ENCODE measurements at places on chromosomes 2 and 18.
A peak's percentile ranks its signal among the peaks of the same experiment; 100 is the strongest.

DNA sequence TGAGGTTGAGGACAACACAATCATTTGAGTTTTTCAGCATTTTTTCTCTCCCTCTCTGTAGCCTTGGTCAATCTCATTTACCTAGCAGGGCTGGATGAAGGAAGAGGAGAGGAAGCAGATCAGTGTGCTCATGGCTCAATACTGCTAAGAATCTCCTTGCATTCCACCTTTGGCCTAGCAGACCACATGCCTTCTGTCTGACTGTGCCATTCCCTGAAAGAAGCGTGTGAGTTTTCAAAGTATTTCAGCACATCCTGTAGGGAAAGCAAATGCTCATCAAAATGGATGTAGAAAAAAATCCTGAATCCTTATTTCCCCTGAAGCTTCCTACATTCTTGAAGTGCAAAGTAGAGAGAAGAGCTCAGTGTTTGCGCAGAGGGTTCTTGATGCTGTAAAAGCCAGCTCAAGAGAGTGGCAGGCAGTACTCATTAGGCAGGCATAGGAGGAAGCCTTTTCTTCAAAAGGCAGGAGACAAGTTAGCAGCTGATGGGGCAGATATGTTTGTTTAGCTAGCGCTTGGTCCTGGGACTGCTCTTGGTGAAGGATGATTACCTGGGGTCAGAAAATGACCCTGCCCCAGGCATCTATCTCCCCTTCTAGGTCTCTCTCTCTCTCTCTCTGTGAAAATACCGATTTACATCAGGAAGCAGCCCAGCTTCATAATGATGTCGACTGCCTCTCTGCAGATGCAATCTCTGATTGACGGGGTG is 14.4 kb upstream of the PIK3C3 start:
- DNase-seq = no peak

GRCh38 chr18:8951491-8951890 is 151.0 kb upstream of the NDUFV2 start:
- no peak for DNase-seq

GRCh38 chr2:42089340-42089925 is 41.6 kb downstream of the PKDCC start:
- peak; percentile 82 for DNase-seq

GRCh38 chr2:120472891-120473309 is 127.0 kb downstream of the INHBB start:
- no peak for DNase-seq

- no peak for DNase-seq
Observed at GRCh38 chr2:216206821-216207220, 97.7 kb downstream of the XRCC5 start.

DNA sequence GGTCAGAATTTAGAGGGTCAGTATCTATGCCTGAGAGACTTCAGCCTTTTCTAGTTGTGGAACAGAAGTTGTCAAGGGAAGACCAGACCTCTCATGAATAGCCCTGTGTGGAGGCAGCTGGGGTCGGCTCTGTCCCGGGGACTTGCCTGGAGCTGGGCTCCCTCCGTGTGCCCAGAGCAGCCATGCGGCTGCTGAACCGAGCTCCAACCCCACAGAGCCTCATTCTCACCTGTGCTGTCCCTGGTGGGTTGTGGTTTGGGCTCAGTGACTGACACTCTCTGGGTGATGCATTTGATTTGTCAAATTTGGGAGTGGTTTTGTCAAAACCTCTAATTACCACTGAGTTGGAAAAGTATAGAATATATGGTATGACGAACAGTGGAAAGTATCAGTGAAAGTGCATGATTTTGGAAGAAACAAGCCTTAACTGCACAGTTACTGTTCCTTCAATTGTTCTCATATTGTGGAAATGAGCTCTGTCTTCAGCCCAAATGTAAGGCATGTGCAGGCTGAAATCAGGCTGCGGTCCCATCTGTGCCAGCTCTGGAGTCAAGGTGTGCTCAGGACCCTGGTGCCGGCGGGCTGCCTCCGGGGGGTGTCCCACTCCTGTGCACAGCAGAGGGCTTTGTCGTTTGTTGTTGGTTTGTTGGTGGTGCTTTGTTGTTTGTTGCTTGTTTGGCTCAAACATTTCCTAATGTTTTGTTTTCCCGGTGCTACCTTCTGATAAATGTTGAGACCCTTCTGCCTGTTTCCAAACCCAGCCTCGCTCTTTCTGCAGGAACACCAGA is 200.3 kb downstream of the SNTG2 start:
- DNase-seq = no peak

GRCh38 chr2:220450846-220451245 is 823.4 kb downstream of the SLC4A3 start:
- no peak for DNase-seq

- no peak for DNase-seq
Observed at GRCh38 chr2:129699781-129700573, 279.5 kb upstream of the RAB6C start.

GRCh38 chr2:72993147-72993932 is 76.0 kb downstream of the EMX1 start:
- DNase-seq = peak; percentile 37

DNA sequence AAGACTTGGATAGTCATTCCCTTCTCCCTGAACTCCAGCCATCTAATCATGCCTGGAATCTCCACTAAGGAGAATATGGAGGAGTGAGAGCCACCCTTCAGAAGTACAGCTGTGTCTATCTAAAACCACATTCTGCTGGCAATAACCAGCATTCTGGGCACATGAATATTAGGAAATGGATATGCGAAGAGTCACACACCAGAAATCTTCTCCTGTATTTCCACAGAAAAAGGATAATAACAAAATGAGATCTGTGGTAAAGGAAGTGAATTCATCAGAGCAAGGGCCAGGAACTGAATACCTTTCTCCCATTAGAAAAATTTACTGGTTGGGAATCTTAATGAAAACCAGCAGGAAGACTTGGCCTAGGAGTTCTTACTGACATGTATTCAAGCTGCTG is 218.8 kb downstream of the SCG2 start:
- DNase-seq = no peak

GRCh38 chr18:45402485-45403056 is 212.7 kb upstream of the SLC14A2 start:
- no peak for DNase-seq

DNA sequence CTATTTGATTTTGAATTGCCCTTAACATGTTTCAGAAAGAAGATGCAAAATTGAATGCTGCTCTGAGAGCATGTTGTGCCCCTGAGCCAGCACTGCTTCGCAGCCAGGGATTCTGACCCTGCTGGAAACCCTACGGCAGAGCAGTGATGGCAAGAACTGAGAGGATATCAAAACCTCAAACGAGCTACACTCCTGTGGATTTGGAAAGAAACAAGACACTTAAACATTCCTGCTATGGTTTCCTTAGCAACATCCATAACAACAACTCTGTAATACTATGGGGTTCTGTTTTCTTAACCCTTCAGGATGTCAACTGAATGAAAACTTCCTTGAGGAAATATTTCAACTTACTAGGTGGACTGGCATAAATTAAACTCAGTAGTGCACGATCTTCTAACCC is 649.1 kb downstream of the NYAP2 start:
- DNase-seq = no peak

DNA sequence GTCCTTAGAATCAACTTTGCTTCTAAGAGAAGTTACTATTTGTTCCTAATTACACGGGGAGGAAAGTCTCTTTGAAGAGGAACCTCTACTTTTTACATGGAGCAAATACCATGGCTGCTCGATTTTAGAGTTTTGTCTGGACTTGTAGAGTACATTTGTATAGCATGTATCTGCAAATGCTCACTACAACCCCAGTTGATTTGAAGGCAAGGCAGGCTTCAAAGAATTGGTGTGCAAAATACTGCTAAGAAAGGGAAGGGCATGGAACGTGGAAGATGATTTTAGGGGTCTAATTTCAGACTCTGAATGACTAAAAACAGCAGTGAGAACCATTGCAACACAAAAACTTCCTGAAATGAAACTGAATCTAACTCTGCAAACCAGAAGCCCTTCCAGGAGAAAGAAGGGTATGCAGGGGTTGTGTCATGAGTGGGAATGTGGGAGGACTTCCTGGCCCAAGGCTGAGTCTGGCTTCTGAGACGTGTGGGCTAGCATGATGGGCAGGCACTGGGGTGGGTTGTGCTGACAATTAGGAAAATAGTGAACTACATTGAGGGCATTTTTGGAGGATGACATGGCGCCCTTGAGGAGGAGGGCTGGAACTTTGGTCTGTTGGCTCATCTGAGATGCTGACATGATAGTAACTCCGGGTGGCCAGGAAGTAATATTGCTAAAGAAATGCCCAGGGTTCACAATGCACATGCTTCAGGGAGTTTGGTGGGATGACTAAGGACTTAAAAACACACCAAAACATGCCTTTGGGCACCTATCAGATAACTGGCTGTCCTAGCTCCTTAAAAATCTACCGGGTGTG is 18.9 kb upstream of the IL1R2 start:
- no peak for DNase-seq

GRCh38 chr2:158323381-158323780 is 133.2 kb downstream of the CCDC148 start:
- no peak for DNase-seq

DNA sequence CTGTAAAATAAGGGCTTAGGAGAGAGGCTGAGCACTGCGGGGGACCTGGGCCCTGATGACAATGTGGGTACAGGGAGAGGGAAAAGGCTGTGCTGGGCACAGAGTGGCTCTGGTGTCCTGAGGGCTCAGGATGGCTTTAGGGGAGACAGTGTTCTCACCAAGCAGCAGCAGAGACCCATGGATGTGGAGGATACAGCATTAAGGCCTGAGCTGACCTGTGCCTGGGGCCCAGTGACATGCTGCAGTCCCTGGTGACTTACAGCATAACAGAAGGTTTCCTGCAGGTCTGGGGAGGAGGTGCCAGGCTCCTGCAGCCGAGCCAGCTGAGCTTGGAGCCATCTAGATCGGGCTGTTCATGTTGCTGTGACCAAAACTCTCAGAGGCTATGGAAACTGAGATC is 191.3 kb upstream of the SMAD2 start:
- no peak for DNase-seq

DNA sequence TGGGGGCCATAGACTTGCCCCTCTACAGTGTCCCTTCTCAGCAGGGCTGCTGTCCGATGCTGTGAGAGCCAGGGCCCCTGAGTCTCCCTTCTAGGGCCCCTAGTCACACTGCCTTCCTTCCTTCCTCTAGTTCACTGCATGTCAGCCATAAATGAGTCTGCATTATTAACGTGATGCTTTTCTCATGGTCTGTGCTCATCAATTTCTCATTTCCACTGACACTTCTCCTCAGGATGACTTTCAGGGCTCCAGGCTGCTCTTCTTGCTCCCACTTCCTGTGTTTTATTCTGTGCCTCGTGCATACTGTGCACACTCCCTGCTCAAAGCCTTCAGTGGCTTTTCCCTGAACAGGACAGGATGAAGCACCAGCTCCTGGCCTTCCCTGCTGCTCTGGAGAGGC is 146.5 kb downstream of the FAM210A start:
- no peak for DNase-seq

DNA sequence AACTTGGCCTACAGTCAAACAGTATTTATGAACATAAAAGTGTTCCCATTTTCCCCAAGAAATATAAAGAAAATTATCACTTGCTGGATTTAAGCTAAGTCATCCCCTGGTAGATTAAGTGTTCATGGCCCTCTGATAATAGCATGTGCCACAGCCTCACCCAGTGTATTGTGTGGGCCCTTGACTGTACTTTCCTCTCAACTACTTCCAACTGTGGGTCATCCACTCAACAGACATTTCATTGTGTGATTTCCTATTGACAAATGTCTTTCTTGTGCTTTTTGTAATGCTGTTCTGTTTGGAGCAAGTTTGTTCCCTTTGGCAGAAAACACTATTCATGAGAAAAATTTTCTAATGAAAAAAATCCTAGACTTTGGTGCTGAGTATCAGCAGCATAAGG is 48.4 kb upstream of the TMEM17 start:
- DNase-seq = no peak

GRCh38 chr18:50751490-50751889 is 68.3 kb downstream of the MRO start:
- DNase-seq = no peak

DNA sequence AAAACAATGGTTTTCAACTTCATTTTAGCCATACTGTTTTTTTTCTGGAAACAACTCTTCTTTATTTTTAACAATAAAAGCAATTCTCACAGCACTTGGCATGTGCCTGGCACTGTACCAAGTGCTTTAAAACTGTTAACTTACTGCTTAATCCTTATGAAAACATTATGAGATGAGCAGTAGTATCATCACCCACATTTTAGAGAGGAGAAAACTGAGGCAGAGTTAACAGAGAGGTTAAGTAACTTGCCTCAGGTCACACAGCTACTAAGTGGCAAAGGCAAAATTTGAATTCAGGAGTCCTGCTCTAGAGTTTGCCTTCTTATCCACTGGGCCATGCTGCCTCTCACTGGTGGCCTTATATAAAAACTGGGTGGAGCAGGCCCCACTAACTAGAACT is 23.2 kb downstream of the CTIF start:
- no peak for DNase-seq

GRCh38 chr18:52190631-52191030 is 149.4 kb upstream of the DCC start:
- no peak for DNase-seq

DNA sequence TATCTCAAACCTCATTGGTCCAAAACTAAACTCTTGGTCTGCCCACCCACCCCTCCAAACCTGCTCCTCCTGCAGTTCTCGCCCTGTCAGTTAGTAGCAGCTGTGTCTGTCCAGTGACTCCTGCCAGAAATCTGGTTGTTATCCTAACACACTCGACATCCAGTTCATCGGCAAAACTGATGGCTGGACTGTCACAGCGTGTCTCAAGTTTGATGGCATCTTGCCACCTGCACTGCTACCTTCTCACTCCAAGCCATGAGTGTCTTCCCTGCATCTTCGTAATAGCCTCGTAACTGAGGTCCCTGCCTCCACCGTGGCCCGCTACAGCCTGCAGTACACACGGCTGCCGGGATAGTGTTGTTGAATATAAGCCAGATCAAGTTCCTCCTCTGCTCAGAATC is 470.1 kb upstream of the RAB12 start:
- DNase-seq = no peak

DNA sequence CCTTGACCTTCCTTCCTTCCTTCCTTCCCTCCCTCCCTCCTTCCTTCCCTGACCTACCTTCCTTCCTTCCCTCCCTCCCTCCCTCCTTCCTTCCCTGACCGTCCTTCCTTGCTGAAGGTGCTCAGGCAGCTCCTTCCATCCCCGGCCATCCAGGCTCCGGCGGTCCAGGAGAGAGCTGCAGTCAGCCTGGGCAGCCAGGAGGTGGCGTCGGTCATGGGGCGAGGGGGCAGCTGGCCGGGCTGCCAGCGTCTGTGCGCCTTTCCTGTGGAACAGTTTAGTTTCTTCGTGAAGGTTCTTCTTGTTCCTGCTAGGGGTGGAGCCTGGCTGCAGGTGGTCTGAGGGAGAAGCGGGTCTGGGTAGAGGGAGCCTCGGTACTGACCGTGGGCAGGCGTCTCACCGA is 15.7 kb downstream of the GPR35 start:
- peak; percentile 14 for DNase-seq

DNA sequence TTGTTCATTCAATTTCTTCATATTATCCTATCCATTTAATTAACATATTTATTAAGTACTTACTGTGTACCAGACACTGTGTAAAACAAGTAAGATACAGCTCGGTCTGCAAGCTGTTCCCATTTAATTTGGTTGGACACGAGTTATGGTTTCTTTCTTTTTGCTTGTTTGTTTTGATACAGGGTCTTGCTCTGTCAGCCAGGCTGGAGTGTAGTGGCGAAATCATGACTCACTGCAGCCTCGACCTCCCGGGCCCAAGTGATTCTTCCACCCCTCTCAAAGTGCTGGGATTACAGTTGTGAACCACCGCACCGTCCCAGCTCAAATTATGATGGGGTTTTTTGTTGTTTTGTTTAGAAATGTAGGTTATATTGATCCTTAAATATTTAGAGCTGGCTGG is 9.0 kb downstream of the CYBRD1 start:
- DNase-seq = no peak

Data from activated CD4-positive, alpha-beta memory T cell treated with anti-CD3 and anti-CD28 coated beads, Interleukin-2, amount 10 ng/mL, durations not matched to agents 7 days and 5 days (primary cell).